ENCODE measurements at places on chromosomes 1 and 21.

GRCh38 chr1:91617285-91617765, 116.7 kb downstream of the CDC7 start:
- no peak for DNase-seq

- DNase-seq: no peak
Observed at GRCh38 chr1:51644020-51644419, 27.1 kb downstream of the OSBPL9 start.

DNA sequence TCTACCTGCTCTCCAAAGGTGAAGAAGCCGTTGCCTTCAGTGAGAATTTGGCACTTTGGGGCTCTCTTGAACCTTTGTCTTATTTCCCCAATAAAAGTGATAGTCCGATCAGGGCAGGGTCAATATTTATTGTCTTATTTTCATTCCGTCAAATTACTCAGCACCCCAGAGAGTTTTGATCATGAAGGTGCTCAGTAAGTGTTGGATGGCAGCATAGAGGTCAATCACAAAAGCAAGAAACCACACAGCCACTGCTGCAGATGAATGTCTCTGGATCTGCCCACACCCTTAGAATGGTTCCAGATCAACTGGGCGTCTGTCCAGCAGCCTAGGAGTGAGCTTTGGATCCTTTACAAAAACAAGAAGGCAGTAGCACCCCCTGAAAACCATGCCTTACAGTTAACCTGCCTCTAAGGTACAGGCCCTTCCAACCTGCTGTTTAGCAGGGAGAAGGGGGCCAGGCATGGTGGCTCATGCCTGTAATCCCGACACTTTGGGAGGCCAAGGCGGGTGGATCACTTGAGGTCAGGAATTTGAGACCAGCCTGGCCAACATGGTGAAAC, 97.3 kb downstream of the PSMG1 start:
- no peak for DNase-seq

DNA sequence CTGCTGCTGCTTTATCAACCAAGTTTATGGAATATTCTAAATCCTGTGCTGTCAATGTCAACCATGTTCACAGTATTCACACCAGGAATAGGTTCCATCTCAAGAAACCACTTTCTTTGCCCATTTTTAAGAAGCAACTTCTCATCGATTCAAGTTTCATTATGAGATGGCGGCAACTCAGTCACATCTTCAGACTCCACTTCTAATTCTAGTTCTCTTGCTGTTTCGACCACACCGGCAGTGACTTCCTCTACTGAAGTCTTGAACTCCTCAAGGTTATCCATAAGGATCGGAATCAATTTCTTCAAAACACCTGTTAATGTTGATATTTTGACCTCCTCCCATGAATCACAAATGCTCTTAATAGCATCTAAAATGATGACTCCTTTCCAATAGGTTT, 39.7 kb upstream of the IFNLR1 start:
- DNase-seq: no peak

DNA sequence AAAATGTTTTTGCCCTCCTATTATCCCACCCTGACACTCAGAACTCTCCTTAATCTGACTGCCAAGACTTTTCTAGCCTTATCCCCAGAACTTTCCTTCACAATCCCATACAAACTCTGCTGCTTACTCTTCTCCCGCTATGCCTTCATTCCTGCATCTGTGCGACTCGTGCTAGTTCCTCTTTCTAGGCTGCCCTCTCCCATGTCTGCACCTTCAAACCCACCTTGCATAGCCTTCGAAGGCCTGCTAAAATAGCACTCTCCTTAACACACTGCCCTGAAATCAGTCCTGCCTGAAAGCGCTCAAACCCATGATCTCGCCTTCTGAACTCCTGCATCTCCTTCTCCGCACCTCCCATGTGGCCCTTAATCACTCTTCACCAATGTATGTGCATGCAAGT, 2.5 kb upstream of the NCF2 start:
- DNase-seq: no peak

GRCh38 chr1:226125097-226125630, 61.4 kb downstream of the ACBD3 start:
- peak; percentile 54 for DNase-seq

DNA sequence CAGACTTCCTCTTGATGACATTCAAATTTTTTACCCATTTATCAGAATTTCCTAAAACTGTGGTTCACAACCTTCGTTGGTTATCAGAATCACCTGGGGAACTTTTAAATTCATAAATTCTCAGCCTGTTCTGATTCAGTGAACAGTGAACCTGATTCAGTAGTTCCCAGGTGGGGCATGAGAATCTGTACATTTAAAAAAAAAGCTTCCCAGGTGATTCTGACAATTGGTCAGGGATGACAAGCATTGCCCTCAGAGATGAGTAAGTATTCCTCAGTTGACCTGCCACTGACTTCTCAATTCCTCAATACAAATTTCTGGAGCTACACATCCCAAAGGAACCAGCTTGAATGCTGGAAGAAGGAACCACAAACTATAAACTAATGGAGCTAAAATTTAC, 23.5 kb upstream of the CR2 start:
- no peak for DNase-seq

GRCh38 chr1:51982161-51982560, 8.3 kb downstream of the RAB3B start:
- DNase-seq: no peak

DNA sequence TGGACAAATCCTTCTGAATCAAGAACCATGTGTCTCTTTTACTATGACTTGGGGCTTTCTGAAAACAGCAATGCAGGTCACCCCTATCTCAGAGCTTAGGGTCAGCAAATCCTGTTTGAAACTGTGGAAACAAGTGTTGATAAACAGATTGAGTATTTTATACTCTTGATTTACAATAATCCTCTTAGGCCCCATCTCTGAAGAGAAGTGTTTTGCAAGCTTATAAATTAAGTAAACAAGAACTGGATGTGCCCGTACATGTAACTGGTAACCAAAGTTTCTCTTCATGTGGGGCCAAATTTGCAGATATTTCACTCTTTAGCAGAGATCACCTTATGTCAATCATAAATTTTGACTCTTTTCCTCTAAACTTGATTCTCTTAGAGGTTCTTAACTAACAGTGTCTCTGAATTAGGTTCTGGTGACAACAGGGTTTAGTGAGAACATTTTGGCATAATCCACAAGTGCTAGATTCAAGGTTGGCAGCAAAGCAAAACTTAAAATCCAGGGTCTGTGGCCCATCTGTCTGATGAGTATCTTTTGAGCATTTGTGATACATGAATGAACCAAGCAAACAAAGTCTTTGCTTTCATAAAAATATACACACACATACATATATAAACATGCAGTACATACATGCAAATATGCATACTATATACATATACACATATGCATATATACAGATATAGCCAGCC, 183.0 kb upstream of the HOOK1 start:
- no peak for DNase-seq

DNA sequence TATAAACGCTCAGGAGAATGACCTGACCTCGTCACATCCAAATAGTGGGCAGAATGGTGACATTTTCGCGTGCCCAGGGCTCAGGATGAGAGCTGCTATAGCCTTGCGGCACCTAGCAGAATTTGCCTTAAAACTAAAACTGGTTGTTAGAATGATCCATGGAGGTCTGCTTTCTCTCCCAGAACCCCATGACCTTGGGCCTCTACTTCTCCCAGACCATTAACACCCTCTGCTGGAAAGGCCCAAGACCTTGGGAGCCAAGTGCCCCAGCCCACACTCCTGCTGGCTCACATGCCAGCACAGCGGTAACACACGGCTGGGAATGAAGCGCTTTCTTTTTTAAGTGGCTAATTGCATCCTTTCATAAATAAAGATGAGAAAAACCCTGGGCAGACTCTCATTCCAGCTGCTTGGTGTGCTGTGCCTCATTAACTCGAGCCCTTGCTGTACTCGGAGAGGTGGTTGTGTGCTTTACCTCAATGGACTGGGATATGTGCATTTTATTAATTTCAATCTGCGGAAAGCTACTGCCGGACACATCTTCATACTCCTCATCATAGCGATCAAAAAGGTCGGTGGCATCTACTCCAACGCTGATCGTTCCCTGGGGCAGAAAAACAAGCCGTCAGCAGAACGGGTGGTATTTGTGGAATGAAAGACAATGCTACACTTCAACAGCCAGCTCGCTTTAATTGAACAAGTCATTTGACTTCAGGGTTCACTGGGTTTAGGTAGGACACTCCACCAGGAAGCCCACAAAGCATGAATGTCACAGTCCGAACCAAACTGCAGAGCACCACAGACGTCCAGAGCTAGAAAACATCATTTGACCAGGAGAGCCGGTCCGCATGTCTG, 29.0 kb downstream of the THAP3 start:
- DNase-seq: no peak

Data from NCI-H1436 treated with DMSO at 0.1 percent for 48 hours (cell line).